ENCODE measurements at places on chromosomes 4 and X. TPM values are rescaled to one million over a fixed set of nuclear protein-coding genes. Genes with fewer than 3 reads are reported as not detected.
A peak's percentile ranks its signal among the peaks of the same experiment; 100 is the strongest.

DNA sequence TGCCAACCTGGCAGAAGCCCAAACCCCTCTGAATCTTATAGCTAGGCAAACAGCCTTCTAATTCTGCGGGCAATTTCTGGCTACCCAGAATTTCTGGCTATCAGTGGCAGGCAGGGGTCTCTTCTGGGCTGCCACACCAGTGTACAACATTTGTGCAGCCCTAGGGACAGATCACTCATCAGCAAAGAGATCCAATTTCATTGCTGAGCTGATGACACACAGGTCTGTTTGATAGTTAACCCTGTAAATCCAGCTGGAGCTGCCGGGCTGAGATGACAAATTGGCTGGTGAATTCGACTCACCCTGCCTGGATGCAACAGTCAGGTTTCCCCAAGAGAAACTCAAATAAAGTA, 2.4 kb downstream of the MID1 start:
- DNase-seq: peak; percentile 23

DNA sequence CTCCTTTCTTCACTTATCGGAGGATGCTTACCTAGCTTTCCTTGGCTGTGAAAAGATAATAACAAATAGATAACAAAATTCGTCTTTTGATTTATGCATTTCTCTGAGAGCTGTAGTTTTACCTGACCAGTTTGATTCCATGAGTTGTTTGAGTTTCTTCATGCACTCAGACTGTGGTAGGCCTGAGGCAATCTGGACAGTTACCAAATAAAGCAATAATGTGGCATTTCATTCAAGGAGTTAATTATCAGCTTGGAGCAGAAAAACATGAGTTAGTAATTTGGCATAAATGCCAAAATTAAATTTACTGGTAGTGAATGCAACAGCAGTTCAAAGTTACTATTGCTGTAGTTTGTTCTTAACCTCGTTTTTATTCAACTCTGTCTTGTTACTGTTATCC, 53.5 kb downstream of the FABP2 start:
- DNase-seq: no peak

Gene C4orf54
- total RNA-seq: not detected

Gene JADE3
- 5.6 TPM for total RNA-seq

DNA sequence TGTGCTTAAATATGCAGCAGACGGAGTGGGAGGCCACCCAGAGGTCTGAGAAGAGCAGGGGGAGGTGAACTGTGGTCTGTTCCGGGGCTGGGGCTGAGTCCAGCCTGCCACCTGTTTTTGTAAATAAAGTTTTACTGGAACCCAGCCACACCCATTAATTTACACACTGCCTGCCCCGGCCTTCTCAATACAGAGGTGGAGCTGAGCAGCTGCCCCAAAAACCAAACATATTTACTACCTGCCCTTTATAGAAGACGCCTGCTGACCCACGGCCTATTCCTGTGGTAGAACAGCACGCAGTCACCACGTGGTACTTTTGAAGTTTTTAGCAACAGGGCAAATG, 45.9 kb downstream of the FGFRL1 start:
- no peak for DNase-seq

DNA sequence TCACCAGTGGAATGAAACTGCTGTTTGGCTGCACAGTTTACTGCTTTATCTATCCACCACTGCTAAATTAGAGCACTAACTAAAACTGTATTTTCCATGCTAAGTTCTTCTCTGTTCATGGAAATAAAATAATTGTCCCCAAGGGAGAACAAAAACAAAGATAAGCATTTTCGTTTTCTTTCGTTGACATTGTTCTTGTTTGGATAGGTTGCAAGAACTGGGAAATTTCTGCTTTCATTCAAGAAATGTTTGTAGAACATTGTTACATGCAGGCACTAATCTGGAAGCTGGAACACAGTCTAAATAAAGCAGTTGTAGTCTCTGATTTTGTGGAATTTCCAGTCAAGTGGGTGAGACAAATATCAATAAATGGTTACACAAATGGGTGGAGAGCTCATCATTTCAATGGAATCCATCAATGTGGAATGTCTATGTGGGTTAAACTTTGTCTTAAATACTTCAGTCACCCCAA, 5.8 kb upstream of the CXCL8 start:
- no peak for DNase-seq

DNA sequence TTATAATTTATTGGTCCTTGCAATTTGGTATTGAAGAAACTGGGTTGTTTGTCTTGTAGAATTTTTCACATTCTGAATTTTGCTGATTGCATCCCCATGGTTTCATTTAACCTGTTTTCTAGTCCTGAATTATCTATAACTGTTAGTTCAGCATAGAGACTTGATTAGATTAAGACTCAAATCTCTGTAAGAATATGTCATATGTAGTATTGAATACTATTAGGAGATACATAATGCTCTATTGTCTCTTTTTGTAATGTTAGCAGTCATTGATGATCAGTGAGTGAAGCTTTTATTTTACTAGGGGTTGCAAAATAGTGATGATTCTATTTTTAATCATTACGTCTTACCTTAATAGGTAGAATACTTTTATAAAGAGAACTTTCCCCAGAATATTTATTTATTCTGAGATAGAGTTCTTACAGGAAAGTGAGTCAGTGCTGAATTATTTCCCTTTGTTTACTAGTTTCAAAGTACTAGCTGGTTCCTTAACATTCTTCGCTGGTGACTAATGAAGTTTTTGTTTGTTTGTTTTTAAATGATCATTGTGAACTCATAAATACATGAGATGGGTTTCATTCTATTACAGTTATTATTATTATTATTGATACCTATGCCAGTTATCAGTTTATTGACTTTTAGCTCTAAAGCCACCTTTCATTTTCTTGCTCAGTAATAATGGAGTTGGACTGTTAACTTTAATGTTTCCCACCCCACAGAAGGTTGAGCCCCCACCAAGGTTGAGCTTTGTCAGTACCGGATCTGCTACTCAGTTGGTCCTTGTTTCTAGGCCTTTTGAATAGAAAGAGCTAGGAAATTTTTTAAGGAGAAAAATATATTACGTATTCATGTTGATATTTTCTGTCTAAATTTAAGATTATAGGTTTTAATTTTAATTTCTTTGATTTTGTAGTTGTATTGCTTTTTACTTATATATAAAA, 102.3 kb downstream of the LARP1B start:
- peak; percentile 87 for DNase-seq

Gene RAB40A
- not detected for total RNA-seq

- DNase-seq: no peak
Observed at GRCh38 chr4:1768367-1769034, 24.6 kb upstream of the FGFR3 start.

DNA sequence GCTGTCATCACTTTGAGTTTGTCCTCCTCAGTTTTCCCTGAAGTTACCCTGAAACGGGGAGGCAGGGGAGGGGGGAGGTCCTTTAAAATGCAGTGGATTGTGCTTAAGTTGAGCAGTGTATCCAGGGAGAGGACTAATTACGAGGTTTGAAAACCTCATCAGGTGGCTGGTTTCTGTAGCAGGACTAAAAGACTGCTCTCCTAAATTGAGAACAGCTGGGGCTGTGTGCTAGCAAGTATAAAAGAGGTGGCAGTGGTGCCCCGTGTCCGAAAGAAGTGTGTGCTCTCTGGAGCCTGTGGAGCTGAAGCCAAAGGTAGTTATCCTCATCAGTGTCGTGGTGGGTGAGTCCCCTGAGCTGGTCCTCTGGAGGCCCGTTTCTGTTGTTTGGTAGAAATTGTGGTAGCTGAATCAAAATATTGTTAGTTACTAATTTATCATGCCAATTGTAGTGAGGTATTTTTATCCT, 37.2 kb upstream of the CYP2U1 start:
- no peak for DNase-seq

DNA sequence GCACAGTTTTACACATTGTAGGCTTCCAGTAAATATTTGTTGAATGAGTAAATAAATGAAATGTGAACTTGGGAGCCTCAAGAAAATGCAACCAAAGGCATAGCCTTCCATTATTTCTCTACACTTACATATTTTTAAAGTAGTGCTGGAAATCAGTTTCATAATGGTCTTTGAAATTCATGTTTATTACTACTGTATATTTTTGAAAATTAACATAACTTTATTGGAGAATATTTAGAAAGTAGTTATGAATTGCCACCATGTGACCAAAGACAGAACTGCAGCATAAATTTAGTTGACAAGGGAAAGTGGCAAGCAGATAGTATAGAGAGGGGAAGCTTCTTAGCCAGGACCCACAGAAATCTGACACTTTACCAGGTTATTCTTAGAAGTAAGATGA, 6.4 kb downstream of the TCEAL8 start:
- no peak for DNase-seq

- DNase-seq: no peak
Observed at GRCh38 chr4:17329046-17329445, 182.8 kb downstream of the QDPR start.

GRCh38 chrX:48578661-48579128, 4.4 kb downstream of the RBM3 start:
- no peak for DNase-seq

GRCh38 chr4:62156205-62156604, 956.1 kb downstream of the ADGRL3 start:
- no peak for DNase-seq

DNA sequence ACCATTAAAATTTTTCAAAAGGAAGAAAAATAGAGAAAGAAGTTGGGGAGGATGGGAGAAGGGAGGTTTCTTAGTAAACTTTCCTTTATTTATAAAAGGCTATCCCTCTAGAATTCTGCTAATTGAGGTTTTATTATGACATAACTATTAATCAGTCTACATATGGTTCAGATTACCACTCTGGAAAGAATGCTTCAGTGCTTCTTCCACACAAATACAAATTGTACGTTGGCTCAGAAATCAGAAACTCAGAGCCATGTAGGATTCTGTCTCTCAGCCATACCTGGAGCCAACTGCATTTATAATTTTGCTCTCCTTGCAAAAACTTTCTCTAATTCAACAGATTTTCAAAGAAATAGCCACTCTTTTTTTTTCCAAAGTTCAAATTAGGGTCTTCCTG, 37.1 kb downstream of the SRPX start:
- no peak for DNase-seq

Measured in H4 (cell line).